ENCODE measurements at places on chromosomes 4 and X. TPM values are rescaled to one million over a fixed set of nuclear protein-coding genes. Genes with fewer than 3 reads are reported as not detected.

The CLGN gene
- 3.0 TPM for total RNA-seq

The EDA gene
- 3.7 TPM for total RNA-seq

The COL4A6 gene
- total RNA-seq, result 0.16 TPM

The PDE5A gene
- 209 TPM for total RNA-seq

The ZNF711 gene
- total RNA-seq, result 3.1 TPM

The HSFX3 gene
- not detected for total RNA-seq

The DCAF8L2 gene
- total RNA-seq, result not detected

The FRG2 gene
- total RNA-seq, result not detected

The RAP1GDS1 gene
- 32.5 TPM for total RNA-seq

The TMEM47 gene
- 84.1 TPM for total RNA-seq

The PDZD4 gene
- total RNA-seq, result 16.6 TPM

The TMEM271 gene
- 0.36 TPM for total RNA-seq

DNA sequence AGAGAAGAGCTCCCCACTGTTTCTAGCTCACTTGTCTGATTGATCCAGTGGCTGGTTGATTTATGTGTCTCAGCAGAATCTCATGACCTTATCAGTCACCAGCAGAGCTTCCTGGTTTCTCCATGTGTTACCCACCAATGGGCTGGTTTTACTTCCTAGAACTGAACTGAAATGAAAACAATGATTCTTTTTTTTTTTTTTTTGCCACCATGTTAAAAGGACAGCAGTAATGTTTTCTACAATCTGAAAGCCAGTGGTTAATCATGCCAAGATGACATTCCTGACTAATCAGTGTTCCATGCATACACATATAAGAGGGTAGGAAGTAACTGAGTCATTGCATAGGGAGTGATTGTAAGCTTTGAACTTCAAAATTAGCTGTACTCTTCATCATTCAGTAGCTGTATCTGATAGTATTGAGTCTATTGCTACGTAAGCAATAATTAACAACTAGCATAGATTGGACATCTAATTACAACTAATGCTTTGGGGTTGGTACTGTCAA lies 67.7 kb downstream of the SLC4A4 start:
- DNase-seq, result no peak

DNA sequence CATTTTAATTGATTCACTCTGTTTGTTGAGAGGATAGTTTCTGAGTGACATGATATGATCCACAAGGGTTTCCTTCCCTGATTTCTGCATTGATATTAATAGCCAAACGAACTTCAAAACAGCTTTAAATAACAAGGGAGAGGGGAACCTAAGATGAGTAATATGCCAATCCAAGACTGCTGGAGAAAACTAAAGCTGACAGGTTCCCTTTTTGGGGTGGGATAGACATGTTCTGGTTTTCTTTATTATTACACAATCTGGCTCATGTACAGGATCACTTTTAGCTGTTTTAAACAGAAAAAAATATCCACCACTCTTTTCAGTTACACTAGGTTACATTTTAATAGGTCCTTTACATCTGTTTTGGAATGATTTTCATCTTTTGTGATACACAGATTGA lies 182.2 kb downstream of the AR start:
- no peak for DNase-seq

- DNase-seq, result no peak
These were observed 49.2 kb downstream of the PRPS1 start for GRCh38 chrX:107677501-107677901.

GRCh38 chrX:109839694-109840567 lies 106.9 kb upstream of the ACSL4 start:
- peak; percentile 64 for DNase-seq

GRCh38 chr4:3720466-3720865 lies 45.7 kb upstream of the ADRA2C start:
- DNase-seq, result no peak

GRCh38 chr4:77579406-77580076 lies 26.1 kb upstream of the CXCL13 start:
- DNase-seq, result no peak

DNA sequence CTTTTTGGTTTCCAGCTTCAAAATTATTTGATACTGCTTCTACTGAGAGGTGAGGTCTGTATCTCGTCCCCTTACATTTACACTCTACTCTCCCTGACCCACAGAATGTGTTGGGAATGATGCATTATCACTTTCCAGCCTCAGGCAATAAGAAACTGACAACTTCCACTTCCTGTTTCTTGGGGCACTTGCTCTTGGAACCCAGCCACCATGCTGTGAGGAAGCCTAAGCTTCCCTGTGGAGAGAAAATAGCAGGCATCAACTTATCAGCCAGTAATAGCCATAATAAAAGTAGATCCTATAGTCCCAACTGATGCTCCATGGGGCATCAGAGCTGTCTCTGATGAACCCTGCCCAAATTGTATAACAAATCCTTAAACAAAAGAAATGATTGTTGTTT lies 32.6 kb downstream of the RELL1 start:
- DNase-seq, result no peak

- DNase-seq, result no peak
These were observed 175.8 kb downstream of the USP46 start for GRCh38 chr4:52483186-52483890.

DNA sequence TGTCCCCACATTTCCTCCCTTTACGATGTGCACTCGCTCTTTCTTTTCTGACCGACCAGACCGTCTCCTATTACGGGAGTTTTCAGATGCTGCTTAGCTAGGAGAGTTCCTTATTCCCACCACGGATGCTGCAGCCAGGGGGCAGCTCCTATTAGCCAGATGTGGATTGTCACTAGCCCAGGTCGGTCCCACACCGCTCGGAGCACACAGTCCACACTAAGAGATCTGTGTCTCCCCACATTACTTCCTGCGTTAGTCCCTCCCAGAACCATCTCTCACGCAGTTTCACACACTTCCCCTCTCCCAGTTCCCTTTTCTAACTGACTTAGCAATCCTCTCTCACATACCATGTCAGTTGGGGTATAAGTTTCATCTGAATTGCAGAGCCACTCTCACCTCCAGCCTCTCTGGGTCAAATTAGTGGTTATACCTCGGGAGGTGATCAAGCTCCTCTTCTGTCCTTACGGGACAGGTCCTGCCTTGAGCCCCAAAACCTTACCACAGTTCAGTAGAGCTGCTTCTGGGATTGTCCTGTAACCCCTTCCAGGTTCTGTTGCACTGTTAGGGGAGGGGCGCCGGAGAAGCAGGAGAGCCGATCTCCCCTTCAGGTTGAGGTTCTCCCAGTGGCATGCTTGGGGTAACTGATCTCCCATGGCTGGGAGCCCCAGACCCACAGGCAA lies 28.2 kb downstream of the SULT1E1 start:
- no peak for DNase-seq

GRCh38 chr4:17762726-17763125 lies 18.7 kb downstream of the FAM184B start:
- DNase-seq, result no peak

- DNase-seq, result no peak
These were observed 323.5 kb downstream of the PTTG2 start for GRCh38 chr4:38283724-38284123.

GRCh38 chrX:71606536-71607216 lies 11.6 kb downstream of the CXCR3 start:
- no peak for DNase-seq

DNA sequence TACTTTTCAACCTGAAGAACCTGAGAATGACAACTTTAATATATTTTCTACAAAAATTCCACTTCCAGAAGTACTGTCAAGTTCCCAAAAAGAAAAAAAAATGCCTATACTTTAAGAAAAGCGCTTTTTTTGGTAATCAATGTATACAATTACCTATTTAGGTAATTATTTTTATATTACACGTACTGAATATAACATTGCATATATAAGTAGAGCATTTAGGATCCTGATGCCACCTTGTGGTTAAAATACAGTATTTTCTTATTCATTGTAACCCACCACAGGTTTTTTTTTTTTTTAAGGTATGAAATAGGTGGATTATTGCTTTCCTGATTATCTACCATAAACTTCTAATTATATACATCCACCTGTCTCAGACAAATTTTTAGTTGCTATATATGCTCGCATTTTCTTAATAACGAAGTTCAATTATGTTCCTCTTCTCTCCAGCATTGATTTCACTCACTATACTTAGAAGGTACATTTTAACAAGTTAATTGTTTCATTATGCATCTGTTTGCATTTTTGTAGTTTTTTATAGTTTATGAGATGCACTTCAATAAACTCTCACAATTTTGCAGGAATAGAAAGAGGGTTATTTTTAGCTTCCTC lies 5.2 kb downstream of the MAP9 start:
- DNase-seq, result no peak

GRCh38 chrX:151896734-151897474 lies 15.8 kb upstream of the MAGEA4 start:
- DNase-seq, result no peak

DNA sequence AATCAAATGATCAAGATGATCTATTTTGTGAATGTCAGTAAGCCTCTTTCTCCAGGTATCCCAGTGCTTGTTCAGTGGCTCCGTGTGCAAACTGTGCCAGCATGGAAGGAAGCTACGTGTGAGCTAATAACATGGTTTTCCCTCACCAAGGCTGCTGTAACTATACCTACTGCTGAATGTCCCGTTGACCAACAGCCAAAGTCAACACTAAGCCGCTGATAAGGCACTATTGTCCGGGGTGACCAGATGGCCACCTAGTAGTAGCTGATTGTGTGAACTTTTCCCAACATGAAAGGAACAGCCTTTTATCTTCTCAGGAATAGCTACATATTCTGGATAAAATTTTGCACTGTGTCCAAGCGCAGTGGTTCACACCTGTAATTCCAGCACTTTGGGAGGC lies 58.0 kb upstream of the ABCG2 start:
- no peak for DNase-seq

GRCh38 chr4:125836597-125837195 lies 521.9 kb downstream of the FAT4 start:
- no peak for DNase-seq

GRCh38 chr4:142366769-142367181 lies 479.3 kb downstream of the INPP4B start:
- no peak for DNase-seq

DNA sequence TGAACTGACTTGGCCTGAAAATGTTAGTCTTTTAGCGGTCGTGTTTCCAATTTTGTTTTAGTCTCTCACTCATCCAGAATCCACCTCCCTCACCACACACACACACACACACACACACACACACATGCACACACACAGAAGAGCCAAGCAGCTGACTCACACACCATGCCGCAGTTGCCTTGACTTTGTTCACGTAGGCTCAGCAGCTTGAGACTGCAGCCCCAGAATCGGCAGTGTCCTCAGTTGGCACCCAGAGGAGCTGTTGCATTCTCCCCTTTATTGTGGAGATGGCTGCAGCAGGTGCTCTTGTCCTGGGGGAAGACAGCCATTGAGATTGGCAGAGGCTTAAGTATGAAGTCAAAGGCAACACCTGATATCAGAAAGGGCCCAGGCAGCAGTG lies 20.9 kb upstream of the XPNPEP2 start:
- DNase-seq, result no peak

DNA sequence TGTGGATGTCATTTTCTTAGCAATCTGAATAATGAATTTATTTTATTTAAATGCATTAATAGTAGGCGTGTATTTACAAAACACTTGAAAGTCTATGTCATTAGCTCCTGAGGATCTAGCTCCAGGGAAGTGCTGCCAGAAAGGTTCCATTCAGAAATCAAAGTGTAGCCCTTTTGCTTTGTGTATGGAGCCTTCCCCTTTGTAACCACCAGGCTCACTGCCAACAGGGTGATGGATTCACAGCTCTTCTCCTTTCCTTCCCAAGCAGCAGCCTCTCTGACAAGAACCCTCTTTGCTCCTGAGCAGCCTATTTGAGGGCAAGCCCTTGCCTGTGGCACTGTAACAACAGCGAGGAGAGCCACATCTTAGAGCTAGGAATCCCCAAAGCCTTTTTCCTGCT lies 286.0 kb upstream of the RASGEF1B start:
- no peak for DNase-seq

DNA sequence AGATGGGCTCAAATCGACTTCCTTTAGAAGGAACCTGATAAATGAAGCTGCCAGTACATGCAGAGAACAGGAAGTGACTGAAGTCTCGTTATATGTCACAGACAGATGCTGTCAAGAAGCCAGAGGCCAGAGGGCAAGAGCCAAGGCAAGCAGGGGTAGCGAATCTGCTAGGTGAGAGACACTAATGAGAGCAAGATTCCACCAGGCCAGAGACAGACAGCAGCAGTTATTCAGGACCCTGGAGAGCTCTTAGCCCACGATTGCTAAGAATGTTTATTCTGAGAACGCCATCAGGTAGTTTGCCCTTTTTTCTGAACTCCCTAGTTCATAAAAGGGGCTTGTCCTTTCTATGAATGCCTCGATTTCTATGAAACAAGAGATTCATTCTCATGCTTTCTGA lies 73.7 kb downstream of the BEND2 start:
- no peak for DNase-seq

DNA sequence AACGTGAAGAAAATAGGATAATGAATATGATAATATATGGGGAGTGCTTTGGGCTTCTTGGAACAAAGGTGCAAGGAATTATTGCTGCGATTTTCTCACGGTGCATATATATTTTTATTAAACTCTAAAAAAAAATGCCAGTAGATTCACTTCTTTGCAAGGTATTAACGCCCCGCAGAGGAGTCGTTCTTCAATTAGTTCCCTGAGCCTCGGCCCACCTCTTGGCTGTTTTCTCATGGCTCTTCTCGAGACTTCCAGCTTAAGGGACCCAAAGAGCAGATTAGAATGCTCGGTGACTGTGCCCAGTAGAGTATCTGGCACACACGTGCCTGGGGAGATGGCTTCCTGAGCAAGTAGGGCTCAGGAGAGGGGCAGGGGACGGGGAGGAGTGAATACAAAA lies 367.4 kb downstream of the MID1IP1 start:
- no peak for DNase-seq

GRCh38 chr4:53037892-53038291 lies 175.8 kb downstream of the RASL11B start:
- no peak for DNase-seq

DNA sequence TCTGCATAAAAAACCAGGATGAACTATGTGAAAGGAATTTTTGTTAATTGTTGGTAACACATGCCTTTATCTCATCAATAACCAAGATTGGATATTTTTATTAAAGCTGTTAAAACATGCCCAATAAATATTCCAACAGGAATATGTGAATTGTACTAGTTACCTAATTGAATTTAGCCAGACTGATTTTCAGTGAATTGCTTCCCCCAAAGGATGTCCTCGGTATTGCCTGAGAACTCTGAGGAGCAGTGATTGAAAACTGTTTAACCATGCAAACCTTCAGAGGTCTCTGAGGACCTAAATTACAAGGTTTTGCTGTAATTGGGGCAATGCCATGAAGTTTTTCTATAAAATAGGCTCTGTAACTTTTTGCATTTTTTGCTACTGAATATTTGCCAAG lies 66.6 kb downstream of the BLTP1 start:
- no peak for DNase-seq

GRCh38 chrX:25043192-25043591 lies 27.4 kb upstream of the ARX start:
- no peak for DNase-seq

- DNase-seq, result no peak
These were observed 59.2 kb upstream of the RPS6KA3 start for GRCh38 chrX:20325786-20326388.

GRCh38 chr4:184856277-184856609 lies 30.5 kb upstream of the ACSL1 start:
- no peak for DNase-seq
